ENCODE measurements at places on chromosomes 6 and 20. TPM values are rescaled to one million over a fixed set of nuclear protein-coding genes. Genes with fewer than 3 reads are reported as not detected.

DNA sequence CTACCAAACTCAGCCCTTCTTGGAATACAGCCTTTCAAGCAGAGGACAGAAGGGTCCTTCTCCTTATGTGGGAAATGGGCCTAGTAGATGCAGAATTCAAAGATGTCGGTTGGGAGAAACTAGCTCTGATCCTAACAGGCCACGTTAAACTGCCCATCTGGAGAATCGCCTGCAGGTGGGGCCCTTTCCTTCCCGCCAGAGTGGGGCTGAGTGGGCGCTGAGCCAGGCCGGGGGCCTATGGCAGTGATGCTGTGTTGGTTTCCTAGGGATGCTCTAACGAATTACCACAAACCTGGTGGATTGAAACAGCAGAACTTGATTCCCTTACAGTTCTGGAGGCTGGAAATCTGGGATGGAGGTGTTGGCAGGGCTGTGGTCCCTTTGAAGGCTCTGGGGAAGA lies 9.1 kb downstream of the MAPK13 start:
- DNase-seq = no peak

- no peak for DNase-seq
These were observed 114.4 kb downstream of the PDSS2 start for GRCh38 chr6:107344981-107345380.

The LIN28B gene
- not detected for total RNA-seq

The FOXC1 gene
- total RNA-seq = 5.5 TPM

DNA sequence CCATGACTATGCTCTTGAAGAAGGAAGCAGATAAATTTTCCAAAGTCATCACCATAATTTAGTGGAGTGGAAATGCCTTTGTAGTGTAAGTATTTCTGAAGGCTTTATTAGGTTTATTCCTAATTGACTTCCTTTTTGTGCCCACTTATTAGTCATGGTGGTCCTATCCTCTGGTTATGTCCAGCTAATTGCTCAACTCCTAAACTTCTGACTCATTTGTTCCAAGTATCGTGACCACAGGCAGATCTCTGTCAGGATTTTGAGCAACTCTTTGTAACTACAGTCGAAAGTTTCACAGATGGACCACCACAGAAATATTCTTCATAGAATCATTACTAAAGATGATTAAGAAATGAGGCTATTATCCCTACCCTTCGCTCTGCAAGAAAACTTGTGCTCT lies 315.6 kb upstream of the PTCHD4 start:
- DNase-seq = no peak

DNA sequence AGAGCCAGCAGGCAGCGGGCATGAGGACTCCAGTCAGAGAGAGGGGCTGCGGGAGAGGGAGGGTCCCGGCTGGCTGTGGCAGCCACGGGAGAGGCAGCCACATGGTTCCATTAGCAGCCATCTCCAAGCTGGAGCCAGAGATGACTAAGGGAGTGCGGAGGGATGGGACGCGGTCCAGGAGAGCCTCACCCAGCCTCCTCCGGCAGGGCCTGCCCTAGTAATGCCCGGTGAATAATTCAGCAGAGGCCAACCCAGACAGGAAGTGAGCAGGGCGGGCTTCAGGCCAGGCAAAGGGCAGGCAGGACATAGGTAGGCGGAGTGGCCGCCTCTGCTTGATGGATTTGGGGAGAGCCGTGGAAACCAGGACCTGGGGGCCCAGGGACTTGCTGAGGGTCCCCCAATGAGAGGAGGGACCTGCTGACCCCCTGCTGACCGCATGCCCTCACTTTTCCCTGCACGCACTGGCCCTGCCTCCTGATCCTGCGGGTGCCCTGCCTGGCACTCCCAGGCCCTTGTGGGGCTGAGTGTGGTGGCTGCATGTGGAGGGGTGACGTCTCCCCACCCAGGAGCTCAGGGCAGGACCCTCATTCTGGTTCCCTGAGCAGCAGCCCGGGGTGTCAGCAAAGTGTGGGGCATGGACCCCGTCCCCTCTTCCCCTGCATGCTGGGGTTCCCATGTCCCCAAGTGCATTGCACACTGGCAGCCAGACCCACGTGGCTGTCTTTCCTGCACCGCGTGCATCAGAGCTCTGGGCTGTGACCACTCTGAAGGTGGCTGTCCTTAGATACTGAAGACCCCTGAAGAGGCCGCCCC lies 51.8 kb upstream of the SLCO4A1 start:
- peak; percentile 99 for DNase-seq

The IL17F gene
- total RNA-seq = not detected

The CALHM6 gene
- 1.7 TPM for total RNA-seq

DNA sequence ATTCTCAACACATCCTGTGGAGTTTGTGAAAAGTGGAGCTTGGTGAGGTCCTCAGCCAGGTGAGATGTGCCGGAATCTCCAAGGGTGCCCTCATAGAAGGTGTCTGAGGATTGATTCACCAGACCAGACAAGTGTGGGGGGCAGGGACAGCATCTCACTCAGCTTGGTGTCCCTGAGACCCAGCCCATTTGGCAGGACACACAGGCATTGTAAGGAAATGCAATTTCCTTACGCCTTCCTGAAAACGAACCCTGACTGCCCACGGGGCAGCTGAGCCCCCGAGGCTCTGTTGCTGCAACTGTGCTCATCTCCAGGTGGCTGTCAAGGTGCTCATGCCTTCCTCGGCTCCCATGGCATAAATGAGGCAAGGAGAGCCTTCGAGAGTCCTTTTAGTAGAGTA lies 33.4 kb downstream of the FOXC1 start:
- DNase-seq = no peak

- no peak for DNase-seq
These were observed 9.1 kb upstream of the SLC22A16 start for GRCh38 chr6:110485491-110485890.

The SMOC2 gene
- total RNA-seq = 1.7 TPM

GRCh38 chr6:63730311-63730710 lies 94.7 kb downstream of the PHF3 start:
- no peak for DNase-seq

DNA sequence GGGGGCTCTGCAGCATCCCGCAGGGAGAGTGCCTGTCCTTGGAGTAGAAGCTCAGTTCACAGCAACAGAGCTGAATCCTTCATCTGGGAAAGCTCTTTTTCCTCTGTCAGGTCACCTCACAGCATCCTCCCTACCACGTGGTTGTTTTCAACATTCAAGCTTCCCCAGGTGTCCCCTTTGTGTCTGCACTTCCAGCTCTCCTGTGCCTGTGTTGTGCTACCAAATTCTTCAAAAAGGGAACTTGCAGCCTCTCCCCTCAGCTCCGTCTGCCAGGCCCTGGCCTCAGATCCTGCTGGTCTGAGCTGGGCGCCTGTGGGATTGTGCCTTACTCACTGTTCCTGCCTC lies 108.4 kb downstream of the FOXF2 start:
- DNase-seq = no peak

DNA sequence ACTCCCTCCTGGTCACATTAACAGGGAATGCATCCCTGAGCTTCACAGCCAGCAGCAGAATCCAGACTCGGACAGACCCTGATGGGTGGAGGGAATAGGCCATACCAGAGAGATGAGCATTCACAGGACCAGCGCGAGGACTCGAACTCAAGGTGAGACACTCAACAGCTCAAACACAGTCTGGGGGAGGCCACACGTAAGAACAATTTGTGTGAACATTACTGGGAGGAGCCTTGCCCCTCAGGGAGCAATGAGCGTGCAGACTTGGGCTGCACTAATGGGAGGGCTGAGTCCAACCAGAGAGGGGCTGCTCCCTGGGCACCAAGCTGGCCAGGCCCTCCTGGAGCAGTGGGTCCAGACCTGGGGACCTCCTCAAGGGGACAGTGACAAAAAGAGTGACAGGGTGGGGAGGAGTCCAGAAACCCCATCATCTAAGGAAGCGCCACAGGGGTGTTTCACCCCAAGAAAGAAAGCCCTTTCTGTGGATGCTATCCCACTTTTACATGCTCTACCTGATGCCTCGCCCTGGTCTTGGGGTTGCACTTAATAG lies 118.4 kb downstream of the MRPL14 start:
- no peak for DNase-seq

Data from MG63 (cell line).